ENCODE measurements at places on chromosomes 7 and 10.
A peak's percentile ranks its signal among the peaks of the same experiment; 100 is the strongest.

DNA sequence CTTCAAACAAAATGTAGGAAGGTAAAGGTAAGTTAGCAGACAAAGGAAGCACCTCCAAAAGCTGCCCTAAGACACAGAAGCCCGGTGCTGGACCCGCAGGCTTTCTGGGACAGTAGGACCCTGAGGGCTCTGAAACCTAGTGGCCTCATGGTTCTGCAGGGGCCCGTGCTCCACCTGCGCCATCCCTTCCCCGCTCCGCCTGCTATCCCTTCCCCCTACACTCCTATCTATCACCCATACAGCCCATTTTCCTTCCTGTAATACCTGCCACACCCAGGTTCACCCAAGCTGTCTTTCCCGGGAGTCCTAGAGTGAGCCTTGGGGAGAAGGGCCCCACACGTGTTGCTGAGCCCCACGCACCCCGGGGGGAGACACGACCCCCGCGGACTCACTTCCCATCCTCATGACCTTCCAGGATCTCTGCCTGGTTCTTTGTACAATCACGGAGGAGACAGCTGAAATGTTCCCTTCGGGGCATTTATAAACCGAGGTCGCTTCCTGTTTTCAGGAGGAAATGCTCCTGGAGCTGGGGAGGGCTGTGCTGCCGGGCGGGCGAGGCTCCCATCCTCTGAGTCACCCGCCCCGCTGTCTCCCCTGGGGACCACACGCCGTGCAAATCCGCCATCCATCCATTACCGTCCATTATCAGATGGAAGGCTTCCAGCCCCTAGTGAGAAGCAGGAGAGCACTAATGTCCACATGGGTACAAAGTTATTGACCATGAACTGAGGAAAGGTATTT, 251.7 kb upstream of the PITRM1 start:
- DNase-seq: peak; percentile 84

DNA sequence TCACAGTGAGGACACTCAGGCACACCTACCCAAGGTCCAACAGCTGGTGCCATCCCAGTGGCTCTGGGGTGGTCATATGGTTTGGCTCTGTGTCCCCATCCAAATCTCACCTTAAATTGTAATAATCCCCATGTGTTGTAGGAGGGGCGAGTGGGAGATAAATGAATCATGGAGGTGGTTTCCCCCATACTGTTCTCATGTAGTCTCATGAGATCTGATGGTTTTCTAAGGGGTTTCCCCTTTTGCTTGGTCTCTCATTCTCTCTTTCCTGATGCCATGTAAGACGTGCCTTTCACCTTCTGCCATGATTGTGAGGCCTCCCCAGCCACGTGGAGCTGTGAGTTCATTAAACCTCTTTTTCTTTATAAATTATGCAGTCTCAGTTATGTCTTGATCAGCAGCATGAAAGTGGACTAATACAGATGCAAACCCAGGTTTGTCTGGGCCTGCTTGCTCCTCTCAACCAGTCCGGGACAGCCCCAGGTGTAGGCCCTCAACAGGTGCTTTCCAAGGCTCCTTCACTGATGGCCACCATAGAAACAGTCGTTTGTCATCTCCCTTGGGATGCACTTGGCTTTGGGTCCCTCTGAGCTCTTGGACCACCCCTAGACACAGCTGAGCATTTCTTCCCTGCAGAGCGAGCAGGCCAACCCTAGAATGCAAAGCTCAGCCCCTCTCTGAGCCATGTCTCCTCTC, 101.3 kb upstream of the CTBP2 start:
- DNase-seq: no peak

DNA sequence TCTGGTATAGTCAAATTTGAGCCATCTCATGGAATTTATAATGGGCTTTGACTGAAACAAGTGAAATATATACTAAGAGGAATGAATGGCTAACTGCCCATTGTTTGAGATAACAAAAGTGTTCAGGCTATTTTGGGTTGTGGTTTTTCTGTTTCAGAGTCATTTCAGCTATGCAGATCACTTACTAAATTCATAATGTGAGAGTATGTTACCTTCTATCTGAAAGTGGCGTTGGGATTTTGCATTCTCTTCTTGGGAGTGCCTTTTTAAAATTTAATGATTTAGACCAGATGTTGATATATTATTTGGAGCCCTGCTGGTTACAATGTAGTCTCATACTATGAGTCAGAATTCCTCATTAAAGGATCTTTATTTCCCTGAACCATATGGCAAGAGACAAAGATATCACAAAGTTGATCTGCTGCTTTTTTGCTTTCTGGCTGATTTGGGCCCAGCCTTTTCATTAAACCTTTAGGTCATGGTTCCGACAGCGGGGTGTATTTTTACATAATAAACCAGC, 10.4 kb downstream of the VCL start:
- peak; percentile 57 for DNase-seq

- no peak for DNase-seq
These were observed 38.1 kb downstream of the KIAA1549 start for GRCh38 chr7:138943061-138943460.

- DNase-seq: no peak
These were observed 185.7 kb upstream of the GHITM start for GRCh38 chr10:83953589-83953988.

DNA sequence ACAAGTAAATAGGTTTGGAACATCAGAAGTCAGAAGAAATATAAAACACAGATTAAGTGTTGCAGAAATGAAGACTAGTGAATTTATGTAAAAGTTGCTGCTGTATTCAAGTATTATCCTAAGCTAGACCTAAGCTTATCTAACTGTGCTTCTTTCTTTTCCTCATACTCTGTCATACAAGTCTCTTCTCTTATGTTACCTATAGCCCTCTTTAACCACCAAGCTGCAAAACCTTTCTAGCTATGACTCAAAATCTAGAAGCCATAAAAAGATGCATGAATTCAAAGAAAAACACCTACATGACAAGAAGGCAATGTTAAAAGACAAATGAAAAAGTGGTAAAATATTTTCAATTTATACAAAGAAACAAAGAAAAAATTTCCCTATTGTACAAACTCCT, 23.0 kb downstream of the DENND11 start:
- DNase-seq: no peak

GRCh38 chr7:85457911-85458310, 271.1 kb upstream of the SEMA3D start:
- DNase-seq: peak; percentile 5

GRCh38 chr7:45052011-45052410, 36.8 kb downstream of the NACAD start:
- no peak for DNase-seq

DNA sequence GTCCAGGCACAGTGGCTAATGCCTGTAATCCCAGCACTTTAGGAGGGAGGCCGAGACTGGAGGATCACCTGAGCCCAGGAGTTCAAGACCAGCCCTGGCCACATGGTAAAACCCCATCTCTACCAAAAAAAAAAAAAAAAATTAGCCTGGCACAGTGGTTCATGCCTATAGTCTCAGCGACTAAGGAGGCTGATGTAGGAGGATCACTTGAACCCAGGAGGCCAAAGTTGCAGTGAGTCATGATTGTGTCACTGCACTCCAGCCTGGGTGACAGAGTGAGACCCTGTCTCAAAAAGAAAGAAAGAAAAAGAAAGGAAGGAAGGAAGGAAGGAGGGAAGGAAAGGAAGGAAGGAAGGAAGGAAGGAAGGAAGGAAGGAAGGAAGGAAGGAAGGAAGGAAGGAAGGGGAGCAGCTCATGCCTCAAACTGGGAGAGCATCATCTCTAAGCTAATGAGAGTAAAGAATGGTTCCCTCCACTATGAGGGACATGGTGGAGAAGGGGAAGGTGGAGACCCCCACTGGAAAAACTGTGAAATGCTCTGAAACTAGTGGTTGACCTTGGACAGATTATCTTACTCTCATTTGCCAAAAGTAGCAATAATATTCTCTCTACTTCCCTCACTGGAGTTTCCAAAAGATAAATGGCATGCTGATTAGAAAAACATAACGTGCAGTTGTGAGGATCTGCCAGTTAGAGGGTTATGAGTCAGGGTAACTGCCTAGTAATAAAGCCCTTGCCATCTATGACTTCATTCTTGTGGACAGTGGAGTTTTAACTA, 16.8 kb downstream of the GIMAP5 start:
- DNase-seq: no peak

GRCh38 chr7:47024991-47025390, 556.9 kb downstream of the TNS3 start:
- DNase-seq: no peak

- peak; percentile 33 for DNase-seq
These were observed 183.4 kb downstream of the SORCS3 start for GRCh38 chr10:104824380-104825006.

DNA sequence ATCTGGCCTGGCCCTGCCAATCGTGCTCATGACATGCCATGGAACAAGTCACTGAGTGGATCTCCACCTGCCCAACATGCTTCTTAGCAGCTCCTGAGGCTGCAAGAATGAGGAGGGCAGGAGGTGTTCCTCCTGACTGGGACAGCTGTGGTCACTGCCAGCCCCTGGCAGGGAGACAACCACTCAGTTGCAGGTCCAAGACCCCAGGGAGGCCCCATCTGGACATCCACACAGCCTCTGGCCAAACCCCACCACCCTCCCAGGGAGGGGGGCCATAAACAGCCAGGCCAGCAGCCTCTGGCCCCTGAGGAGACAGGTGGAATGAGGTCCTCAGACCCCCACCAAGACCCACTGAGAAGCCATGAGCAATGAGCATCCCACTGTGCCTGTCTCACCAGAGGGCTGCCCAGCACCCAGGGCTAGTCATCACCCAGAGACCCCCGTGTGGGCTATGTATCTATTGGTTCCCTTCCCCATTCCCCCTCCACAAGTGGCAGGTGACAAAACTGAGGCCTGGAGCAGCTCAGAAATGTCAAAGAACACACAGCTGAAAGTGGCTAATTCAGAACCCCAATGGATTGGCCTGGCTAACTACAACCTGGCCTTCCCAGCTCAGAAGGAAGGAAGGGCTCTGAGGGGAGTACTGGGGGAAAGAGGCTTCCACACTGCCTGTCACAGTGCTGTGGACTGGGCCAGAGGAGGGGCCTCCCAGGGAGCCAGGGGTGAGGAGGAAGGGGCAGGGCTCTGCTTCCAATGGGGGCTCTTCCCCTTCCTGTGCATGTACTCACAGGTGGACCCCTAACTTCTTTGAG, 3.0 kb downstream of the GPRIN2 start:
- DNase-seq: no peak
